ENCODE measurements at places on chromosomes 6 and 20. TPM values are rescaled to one million over a fixed set of nuclear protein-coding genes. Genes with fewer than 3 reads are reported as not detected.
A peak's percentile ranks its signal among the peaks of the same experiment; 100 is the strongest.

DNA sequence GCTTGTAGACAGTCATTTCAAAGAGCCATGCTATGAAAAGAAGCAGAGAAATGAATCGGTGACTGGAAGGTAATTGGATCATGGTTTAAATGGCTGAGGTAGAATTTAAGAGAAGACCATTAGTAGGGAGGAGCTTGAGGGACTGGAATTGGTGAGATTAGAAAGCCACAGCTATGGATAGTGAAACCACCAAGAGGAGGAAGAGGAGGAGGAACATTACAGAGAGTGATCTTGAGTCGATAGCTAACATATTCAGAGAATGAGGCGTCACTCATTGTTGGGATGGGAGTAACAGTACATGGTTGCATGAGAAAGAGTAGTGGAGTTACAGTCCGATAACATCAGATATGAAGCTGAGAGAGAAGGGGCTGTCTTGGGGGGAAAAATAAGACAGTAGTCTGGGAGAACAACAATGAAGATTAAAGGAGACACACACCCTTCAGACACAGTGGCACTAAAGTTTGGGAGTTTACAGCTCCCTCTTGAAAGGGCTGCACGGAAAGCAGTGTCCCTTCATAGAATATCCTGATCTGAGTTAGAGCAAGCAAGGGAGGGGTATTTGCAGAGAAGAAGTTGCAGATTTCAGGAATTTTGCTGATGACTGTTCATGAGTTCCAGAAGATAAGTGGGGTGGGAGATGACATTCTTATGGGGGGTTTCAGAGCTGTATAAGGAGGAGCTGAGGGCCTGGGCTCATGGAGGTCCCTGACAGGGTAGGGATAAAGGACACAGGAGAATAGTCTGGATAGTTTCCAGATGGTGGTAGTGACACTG lies 15.1 kb upstream of the LAMP5 start:
- no peak for DNase-seq

- DNase-seq = no peak
Measured at GRCh38 chr20:41054847-41055230, 26.2 kb downstream of the TOP1 start.

- DNase-seq = no peak
Measured at GRCh38 chr20:49885558-49886332, 29.6 kb downstream of the SPATA2 start.

GRCh38 chr20:57998981-57999464 lies 229.4 kb downstream of the ANKRD60 start:
- DNase-seq = no peak

DNA sequence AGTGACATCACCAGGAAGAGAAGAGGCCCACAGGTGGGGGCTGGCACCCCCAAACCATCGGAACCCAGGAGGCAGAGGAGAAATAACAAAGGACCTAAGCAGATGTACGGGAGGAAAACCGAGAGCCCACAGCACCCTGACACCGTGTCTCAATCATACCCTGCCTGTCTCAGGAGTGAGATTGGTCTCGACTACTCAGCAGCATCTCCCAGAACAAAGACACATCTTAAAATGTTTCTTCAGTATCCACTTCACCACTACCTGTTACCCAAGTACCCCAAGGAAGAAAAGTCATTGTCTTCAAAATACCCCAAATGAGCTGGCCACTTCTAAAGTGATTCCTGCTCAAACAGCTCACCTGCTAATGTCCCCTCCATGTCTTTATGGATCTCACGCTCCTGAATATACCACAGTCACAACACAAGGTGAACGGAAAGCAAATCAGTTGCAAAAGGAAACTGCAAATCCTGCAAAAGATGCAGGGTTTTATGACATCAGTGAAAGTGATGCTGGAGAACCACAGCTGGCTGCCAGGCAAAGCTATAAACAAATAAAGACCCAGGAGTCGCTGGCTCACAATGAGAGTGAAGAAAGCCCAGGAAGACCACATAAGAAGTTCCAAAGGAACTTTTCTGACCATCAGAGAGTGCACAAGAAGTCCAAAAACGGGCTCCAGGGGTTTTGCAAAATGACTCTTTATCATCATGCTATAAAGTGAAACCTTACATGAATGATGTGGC lies 44.1 kb downstream of the PREX1 start:
- no peak for DNase-seq

GRCh38 chr20:48186915-48187314 lies 401.6 kb upstream of the SULF2 start:
- DNase-seq = no peak

- no peak for DNase-seq
Measured at GRCh38 chr20:64103871-64104666, 3.3 kb downstream of the NPBWR2 start.

DNA sequence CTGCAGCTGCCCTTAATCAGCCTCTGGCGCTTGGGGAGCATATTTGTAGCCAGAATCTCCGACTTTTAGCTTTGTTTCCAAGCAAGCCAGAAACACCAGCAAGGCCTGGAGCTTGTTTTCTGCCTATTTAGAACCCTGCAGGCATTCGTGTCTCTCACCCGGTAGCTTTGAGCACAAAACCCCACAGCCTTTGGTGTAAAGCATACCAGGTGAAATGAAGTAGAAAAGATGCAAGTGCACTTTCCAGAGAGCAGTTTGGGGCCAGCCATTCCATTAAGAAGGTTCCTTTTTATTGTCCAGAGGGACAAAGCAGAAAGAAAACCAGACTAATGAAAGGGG lies 736 bp downstream of the FAM217B start:
- DNase-seq = no peak

DNA sequence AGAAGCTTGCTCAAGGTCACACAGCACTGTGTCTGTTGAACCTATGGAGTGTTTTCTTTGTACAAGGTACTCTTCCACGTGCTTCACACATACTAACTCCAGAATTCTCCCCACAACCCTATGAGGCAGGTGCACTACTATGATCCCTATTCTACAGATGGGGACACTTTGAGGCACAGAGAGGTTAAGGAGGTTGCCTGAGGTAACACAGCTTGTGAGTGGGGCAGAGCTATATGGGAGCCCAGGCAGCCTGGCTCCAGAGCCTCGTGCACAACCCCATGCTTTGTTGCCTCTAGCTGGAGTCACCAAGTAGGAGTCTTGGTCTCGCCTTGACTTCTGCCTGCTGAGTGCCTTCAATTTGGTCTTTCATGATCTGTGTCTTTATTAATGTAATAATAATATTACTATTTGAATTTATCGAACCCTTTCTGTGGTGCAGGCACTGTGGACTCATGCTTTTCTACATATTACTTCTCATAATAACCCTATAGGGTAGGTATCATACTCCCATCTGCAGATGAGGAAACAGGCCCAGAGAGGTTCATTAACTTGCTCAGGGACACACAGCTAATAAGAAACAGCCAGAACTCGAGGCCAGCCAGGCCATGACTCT lies 13.3 kb upstream of the SPDEF start:
- no peak for DNase-seq

DNA sequence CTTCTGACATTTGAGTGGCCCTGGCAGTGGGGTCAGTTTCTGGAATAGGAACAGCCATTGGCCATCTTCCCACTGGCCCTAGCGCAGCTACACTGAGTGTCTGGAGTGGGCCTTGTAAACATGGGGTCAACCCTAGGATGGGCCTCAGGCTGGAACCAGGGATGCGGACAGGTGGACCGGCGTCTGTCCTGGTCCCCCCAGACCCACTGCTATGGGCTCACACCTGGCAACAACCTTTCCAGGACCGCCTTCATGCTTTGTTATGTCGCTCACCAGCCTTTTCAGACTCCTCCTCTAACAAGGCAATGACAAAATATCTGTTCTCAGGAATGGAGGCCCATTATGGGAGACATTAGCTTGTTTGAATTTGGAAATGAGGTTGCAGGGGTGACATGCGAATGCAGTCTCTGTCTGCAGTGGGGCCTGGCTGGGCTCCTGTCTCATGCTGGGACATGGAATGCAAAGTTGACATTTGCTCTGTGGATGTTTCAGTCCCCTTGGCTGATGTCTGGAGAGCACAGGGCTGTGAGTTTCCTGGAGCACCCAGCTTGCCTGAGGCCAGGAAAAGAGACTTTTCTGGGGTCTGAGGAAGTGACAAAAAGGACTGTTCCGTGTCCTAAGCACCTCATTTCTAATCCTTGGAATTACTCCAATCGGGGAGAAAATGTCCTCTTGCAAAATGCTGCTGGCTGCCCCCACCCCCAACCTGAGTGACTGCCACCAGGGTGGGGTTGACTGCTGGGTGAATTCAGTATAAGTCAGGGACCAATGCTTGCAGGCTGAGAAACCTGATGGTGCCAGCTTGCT lies 98.7 kb upstream of the PMEPA1 start:
- no peak for DNase-seq

GRCh38 chr6:11575408-11576033 lies 38.0 kb downstream of the TMEM170B start:
- peak; percentile 86 for DNase-seq

The ULBP1 gene
- not detected for total RNA-seq
